ENCODE measurements at places on chromosomes 3 and 15. TPM values are rescaled to one million over a fixed set of nuclear protein-coding genes. Genes with fewer than 3 reads are reported as not detected.

Gene HRG
- not detected for total RNA-seq

Gene GOLGA8Q
- total RNA-seq, result 15.8 TPM

Gene MRPL46
- 3.9 TPM for total RNA-seq

Gene ECE2
- not detected for total RNA-seq

Gene TMED3
- 74.9 TPM for total RNA-seq

Gene APOD
- total RNA-seq, result 153 TPM

Gene GOLGA8S
- total RNA-seq, result 0.42 TPM

Gene CADM2
- total RNA-seq, result not detected

Gene CIDEC
- 2.0 TPM for total RNA-seq

Gene SENP8
- total RNA-seq, result 0.54 TPM

Gene TTC21A
- total RNA-seq, result 14.9 TPM

Gene CPNE9
- not detected for total RNA-seq

Gene SSUH2
- total RNA-seq, result 0.14 TPM

Gene C3orf62
- total RNA-seq, result 5.4 TPM

Gene IL17RE
- 11.9 TPM for total RNA-seq

Gene VGLL3
- 80.0 TPM for total RNA-seq

Gene LMAN1L
- total RNA-seq, result not detected

Gene PRSS50
- total RNA-seq, result 0.54 TPM

Gene CCDC39
- not detected for total RNA-seq

Gene TADA3
- total RNA-seq, result 61.7 TPM

Gene CNOT10
- total RNA-seq, result 25.3 TPM

Gene AGBL1
- total RNA-seq, result not detected

Gene PLSCR5
- total RNA-seq, result not detected

Gene AP3B2
- 0.92 TPM for total RNA-seq

Gene ROBO2
- total RNA-seq, result 9.8 TPM

Gene ANKRD34C
- total RNA-seq, result not detected

Gene ZNF620
- 3.1 TPM for total RNA-seq

Gene CDHR4
- total RNA-seq, result not detected

Gene TERC
- 126 TPM for total RNA-seq

Gene LRRC15
- total RNA-seq, result not detected

Gene CCR8
- not detected for total RNA-seq

Gene TTLL3
- total RNA-seq, result 91.9 TPM

Gene KLHL40
- total RNA-seq, result not detected

Gene GNB4
- 66.2 TPM for total RNA-seq

Gene SNRPA1
- total RNA-seq, result 60.0 TPM

Gene KLF15
- total RNA-seq, result 55.7 TPM

Gene LSAMP
- total RNA-seq, result 1.9 TPM

Gene SOX14
- total RNA-seq, result not detected

Gene GABRB3
- total RNA-seq, result 0.54 TPM

Gene UNC45A
- 65.5 TPM for total RNA-seq

Gene FGF12
- 1.5 TPM for total RNA-seq

Gene LRRC34
- 4.5 TPM for total RNA-seq
